Activated naive CD4-positive, alpha-beta T cell (primary cell): ENCODE measurements at places on chromosomes 7 and 10.

- no peak for DNase-seq
Observed at GRCh38 chr7:69953136-69954067, 355.1 kb downstream of the AUTS2 start.

- no peak for DNase-seq
Observed at GRCh38 chr7:23895666-23896096, 185.7 kb downstream of the STK31 start.

GRCh38 chr7:41093141-41093540 lies 609.7 kb downstream of the INHBA start:
- DNase-seq: no peak

GRCh38 chr7:1024876-1025742 lies 19.2 kb upstream of the GPR146 start:
- DNase-seq: no peak

- no peak for DNase-seq
Observed at GRCh38 chr7:101820703-101821102, 3.3 kb downstream of the CUX1 start.

- DNase-seq: no peak
Observed at GRCh38 chr10:68103901-68104300, 5.4 kb upstream of the MYPN start.

GRCh38 chr7:23024454-23024853 lies 10.5 kb upstream of the HYCC1 start:
- DNase-seq: no peak
